ENCODE measurements at places on chromosomes 3 and 15. TPM values are rescaled to one million over a fixed set of nuclear protein-coding genes. Genes with fewer than 3 reads are reported as not detected.

GRCh38 chr3:188861842-188862744 lies 309.7 kb upstream of the TPRG1 start:
- DNase-seq = no peak

GRCh38 chr15:66170042-66170441 lies 83.5 kb downstream of the MEGF11 start:
- DNase-seq = no peak

DNA sequence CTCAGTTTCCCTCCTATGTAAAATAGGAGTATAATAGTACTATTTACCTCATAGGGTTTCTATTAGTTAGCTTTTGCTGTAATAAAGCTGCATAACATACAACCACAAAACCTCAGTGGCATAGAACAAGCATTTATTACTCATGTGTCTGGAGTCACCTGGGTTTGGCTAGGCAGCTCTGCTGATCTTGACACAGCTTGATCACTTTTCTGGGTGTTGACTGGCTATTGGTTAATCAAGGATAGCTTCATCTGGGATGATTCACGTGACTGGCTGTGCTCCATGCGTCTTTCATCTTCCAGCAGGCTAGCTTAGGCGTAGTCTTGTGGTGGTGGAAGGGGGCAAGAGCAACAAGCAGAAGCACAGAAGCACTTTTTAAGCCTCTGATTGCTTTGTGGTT lies 112.6 kb downstream of the SQOR start:
- DNase-seq = no peak

DNA sequence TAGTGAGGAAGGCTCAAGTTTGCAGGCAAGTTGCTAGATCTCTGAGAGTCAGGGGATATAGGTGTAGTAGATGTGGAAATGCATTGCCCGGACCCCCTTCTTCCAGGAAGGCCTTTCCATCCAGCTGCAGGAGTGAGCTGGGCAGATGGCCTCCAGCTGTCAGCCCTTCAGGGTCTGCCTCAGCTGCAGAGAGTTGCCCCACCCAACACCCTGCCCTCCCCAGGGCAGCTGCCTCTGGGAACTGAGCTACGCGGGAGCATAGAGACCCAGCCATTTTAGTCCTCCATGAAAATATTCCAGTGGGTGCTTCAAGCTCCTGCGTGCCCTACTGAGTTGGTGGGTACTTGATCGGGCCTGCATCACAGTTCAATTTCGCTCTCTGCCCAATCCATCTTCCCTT lies 29.6 kb downstream of the SPG21 start:
- no peak for DNase-seq

- no peak for DNase-seq
Measured at GRCh38 chr3:11933529-11933928, 70.7 kb upstream of the SYN2 start.

DNA sequence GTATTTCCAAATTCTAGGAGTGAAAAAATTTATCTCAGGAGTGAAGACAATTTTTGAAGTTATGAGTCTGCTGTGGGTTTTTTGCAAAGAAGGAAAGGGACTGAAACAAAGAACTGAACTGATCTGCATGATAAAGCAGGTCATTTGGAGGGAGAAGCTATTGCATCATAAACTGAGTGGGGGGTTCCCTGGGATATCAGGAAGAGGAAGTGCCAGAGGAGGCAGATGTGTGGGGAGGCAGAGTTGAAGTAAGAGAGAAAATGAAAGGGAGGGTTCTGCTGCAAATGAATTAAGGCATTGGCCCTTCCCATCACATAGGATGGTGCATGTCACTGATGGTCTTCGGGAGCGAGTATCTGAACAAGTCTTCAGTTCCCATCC lies 379.2 kb downstream of the VPS13C start:
- no peak for DNase-seq

DNA sequence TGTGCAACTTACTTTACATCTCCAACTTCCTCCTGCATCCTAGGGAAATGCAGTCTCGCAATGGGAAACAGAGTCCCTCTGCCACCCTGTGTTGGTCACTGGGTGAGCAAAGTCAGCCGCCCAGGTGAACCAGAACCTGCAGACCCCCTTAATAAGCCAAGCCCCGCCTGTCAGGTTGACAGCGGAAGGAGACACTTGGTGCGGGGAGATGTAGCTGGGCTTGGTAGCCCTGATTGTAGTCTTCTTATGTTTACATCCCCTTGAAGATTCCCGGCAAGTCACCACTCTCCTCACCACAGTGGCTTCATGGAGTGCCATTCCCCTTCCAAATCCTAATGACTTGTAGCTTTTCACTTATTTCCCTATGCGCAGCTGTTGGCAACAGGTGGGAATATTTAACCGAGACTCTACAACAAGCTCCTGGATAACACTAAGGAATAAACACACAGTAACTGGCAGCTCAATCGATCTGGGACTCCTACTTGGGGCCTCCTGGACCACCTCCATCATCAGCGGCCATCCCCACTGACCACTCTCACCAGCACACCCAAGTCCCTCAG lies 17.7 kb upstream of the CLSTN2 start:
- DNase-seq = no peak

DNA sequence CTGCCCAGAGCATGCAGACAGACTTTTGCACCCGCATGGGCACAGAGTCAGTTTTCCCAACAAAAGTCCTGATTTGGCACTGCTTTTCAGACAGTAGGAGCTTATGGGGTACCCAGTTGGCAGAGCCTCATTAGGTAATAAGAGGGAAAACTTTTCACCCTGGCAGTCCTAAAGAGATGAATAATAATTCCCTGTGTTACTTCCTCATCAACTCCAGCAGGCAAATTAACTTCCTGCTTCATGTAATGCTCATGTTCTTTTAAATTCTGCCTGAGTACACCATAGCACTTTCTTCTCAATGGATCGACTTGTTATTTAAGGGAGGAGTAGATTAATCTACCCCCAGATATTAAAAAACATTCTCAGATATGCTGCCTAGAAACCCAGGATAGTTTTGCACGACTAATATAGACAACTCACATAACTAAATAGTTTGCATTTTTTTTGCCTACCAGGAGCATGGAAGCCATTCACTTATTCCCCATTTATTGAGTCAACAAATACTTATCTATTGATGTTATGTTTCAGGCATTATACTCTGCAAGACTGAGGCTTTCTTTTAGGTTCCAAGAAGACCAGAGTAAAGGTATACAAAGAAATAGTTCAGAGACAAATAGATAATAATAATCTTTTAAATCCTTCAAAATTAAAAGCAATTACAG lies 214.5 kb downstream of the KCNMB2 start:
- DNase-seq = no peak

NANOGP8 gene
- polyA plus RNA-seq = not detected

LRTM1 gene
- polyA plus RNA-seq = not detected

ITIH3 gene
- polyA plus RNA-seq = 2.1 TPM

BMF gene
- polyA plus RNA-seq = 3.6 TPM

RBPMS2 gene
- 24.2 TPM for polyA plus RNA-seq

Measured in kidney (tissue), 22 donors.